Amniotic stem cell (primary cell): ENCODE measurements at places on chromosomes 7 and 10.
A peak's percentile ranks its signal among the peaks of the same experiment; 100 is the strongest.

DNA sequence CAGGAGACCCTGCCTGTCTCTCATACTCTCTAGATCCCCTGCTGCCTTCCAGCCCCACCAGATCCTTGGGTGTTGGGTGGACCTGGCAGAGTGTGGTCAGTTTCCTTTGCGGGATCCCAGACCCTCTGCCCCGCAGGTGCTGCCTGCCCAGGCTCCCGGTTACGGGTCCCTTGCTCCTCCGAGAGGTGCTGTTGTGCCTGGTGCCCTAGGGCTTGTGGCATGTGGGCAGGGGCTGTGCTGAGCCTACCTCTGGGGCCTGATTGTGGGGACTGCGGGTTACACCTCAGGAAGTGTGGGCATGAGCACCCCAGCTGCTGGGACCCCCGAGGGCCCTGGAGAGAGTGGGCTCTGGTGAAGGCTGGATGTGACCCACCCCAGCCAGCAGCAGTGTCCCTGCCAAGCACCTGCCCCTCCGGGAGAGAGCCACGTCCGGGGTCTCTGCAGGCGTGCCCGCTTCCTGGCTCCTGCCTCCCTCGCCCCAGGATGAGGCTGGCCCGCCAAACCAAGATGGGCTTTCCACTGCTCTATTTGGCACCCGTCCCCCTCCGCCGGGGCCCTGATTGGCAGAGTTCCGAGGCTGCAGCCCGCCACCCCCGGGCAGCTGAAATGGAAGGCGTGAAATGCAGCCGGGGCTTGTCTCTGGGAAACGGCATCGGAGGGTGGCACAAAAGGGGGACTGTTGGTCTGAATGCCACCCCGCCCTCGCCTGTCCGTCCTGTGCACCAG lies 17.0 kb downstream of the CLIP2 start:
- DNase-seq, result no peak

- peak; percentile 58 for DNase-seq
Measured at GRCh38 chr7:137923380-137923779, 76.6 kb upstream of the DGKI start.

DNA sequence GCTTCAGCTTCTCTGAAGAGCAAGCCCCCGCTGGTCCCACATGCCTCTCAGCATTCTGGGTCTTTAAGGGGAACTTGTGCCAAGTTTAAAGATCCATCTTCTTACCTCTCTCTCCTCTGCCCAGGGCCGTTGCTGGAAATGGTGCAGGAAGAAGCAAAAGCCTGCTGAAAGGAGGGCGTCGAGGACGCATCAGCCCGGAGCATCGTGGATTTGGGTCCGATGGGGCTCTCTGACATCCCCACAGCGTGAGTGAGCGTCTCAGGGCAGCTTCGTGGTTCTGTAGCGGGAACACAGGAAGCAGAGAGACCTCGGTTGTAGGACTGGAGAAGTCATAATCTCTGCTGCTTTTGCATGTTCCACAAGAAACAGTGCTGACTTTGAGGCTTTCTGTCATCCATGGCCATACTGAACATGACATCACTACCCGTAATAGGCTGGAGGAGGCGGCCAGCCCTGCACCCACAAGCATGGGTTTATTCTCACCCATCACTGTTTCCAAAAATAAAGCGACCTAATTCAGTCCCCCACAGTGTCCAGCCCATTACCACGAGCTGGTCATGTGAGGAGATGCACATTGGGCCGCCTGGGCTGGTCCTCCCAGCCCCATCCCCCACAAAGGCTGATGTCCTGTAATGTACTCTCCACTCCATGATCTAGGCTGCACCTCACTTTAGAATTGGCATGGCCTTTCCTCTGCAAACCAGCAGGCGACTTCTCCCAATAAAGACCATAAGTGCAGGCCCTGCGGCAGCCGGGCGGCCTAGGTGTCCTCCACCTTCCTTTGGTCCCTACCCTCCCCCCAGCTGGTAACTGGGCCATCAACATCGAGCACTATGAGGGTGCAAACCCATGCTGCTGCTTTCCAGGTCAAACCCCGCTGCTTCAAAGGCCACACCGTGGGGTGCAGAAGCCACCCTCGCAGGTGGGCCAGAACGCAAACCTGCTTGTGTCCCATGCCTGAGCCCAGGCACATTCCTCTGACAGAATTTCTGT lies 276.9 kb downstream of the TNS3 start:
- DNase-seq, result no peak

DNA sequence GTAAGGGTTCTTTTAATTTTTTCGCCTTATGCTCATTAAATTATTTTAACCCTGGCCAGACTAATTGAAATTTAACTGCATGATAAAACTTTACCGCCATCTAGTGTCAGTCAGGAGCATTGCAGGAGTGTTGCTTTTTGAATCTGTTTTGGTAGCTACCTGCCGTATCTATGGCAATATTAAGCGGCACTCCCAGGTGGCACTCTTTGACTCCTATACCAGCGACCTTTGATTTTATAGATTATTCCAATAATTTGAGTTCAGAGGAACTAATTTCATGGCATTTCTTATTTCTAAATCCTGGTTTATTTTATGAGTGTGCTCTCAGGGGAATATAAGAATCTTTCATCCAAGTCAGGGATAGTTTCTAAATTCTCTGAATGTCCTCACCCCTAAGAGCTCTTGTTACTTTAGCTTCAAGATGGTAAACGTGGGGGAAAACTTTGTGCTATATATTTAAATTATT lies 198.9 kb downstream of the REEP3 start:
- DNase-seq, result no peak

- no peak for DNase-seq
Measured at GRCh38 chr7:107428642-107429041, 41.2 kb upstream of the GPR22 start.

DNA sequence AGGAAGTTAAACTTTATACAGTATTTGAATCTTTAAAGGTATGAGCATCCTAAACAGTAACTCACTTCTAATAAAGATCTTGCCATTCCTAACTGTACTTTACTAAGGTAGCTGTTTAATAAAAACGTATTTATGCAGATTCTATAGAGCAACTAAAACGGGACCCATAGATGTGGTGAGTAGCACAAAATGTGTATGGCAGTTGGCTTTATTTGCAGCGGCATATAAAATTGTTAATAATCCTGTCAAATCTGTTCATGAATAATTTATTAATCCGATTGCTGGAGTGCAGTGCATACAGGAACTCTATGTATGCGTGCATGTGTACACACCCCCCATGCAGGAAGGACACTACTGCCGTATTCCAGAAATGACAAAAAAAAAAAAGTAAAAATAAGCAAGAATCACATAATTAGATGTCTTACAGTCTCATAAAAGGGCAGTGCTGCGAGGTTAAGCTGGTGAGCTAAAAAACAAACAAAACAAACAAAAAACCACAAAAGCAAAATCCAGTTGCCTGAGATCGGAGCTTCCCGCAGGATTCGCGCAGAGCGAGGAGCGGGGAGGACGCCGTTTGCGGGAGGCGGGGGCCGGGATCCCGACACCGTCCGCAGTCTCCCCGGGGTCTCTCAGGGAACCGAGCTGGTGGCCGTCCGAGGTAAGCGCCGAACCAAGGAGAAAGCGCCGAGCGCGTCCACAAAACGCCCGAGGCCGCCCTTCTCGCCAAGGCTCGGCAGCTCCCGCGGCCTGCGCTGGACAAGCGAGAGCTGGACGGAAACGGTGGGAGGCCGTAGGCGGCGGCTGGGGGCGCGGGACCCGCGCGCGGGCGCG lies 518 bp upstream of the COMMD3 start:
- peak; percentile 49 for DNase-seq

- DNase-seq, result no peak
Measured at GRCh38 chr7:2101630-2102374, 130.9 kb downstream of the MAD1L1 start.

DNA sequence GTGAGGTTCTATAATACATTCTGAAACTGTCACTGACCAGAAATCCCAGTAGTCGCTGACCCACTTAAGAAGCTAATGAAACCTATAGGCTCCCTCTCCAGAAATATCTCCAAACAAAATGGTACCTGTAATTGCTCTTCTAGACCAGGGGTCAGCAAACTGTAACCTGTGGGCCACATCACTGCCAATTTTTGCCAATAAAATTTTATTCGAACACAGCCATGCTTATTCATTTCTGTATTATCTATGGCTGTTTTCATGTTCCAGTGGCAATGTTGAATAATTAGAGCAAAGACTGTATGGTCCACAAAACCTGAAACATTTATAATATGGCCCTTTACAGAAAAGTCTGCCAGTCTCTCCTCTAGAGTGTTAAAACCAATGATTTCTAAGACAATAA lies 37.2 kb upstream of the SVIL start:
- no peak for DNase-seq

GRCh38 chr10:92972066-92972870 lies 88.3 kb upstream of the CYP26C1 start:
- peak; percentile 37 for DNase-seq

GRCh38 chr10:62708569-62708968 lies 96.0 kb upstream of the ADO start:
- no peak for DNase-seq

- DNase-seq, result no peak
Measured at GRCh38 chr7:105452085-105452484, 63.4 kb upstream of the SRPK2 start.

DNA sequence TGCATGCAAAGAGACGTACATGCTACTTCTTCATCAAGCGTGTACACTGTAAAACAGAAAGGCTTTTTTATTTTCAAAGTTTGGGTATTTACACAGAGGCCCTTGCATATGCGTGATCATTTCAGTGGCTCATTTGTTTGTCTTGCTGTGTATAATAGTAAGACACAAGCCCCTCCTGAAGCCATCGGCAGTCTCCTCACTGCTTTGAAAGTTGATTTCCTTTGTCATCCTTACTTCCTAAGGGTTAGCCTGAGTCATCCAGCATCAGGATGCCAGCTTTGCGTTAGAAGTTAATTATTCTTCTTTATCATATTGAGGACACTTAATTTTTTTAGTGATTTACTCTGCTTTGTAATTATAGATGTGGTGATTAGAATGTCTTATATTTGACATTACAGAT lies 72.5 kb upstream of the CTBP2 start:
- no peak for DNase-seq

GRCh38 chr10:19595212-19595845 lies 220.9 kb upstream of the PLXDC2 start:
- DNase-seq, result no peak

DNA sequence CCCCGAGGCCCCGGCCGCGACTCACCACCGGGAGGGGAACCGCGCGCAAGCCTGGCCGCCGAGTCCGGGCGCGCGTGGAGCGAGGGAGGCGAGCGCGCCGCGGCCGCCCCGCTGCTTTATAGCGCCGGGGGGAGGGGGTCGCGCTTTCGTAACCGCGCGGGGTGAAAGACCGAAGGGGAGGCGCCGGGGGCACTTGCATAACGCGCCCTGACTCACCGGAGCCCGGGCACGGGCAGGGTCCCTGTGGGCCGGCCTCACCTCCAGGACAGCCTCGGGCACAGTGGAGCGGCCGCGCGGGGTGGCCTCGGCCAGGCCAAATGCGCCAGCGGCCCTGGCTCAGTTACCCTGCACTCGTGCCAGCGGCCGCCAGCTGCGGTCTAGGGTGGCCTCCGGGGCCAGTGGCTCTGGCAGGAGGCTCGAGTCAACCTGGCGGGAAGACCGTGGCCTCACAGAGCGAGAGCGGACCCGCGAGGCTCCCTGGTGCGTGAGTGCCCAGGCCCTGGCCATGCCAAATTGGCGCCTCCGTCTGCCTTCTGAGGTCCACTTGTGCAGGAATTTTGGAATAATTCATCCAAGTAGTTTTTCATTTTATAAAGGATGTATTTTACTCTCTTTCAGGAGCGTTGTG lies at the start of gene RBP4:
Gene RBP4 (minus strand): TSS at position 90 of the 628 bp plus-strand sequence. CDS start 207 bp downstream, outside the sequence.
- no peak for DNase-seq

- no peak for DNase-seq
Measured at GRCh38 chr10:12957081-12957480, 44.4 kb downstream of the CCDC3 start.

DNA sequence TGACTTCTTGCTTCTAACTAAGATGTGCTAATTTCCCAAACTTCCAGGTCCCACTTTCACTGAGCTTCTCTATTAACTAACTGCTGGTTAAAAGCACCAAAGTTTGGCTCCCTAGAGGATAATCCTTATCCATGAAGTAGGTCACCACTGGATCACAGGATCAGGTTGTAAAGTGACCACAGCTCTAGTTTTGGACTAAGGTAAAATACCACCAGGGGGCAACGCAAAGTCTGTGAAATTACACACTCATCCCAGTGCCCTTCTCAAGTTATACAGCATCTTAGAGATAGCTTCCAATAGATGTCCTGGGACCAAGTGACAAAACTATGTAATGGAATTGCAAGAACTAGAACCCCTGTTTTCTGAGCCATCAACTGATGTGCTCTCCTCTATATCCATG lies 116.4 kb upstream of the ASAH2 start:
- peak; percentile 51 for DNase-seq

DNA sequence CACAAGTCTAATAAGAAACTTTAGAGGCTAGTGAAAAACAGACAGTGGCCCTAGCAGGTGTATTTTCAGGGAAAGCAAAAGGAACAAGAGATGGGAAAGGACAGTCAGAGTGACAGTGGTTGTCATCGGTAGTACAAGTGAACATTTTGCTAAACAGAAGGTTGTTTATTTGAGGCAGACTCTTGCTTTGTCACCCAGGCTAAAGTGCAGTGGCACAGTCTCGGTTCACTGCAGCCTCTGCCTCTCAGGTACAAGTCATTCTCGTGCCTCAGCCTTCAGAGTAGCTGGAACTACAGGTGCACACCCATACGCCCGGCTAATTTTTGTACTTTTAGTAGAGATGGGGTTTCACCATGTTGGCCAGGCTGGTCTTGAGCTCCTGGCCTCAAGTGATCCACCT lies 195.8 kb downstream of the RELN start:
- DNase-seq, result no peak

- no peak for DNase-seq
Measured at GRCh38 chr10:51300617-51301304, 226.5 kb downstream of the PRKG1 start.

GRCh38 chr7:150945853-150946420 lies 32.2 kb downstream of the KCNH2 start:
- DNase-seq, result no peak

DNA sequence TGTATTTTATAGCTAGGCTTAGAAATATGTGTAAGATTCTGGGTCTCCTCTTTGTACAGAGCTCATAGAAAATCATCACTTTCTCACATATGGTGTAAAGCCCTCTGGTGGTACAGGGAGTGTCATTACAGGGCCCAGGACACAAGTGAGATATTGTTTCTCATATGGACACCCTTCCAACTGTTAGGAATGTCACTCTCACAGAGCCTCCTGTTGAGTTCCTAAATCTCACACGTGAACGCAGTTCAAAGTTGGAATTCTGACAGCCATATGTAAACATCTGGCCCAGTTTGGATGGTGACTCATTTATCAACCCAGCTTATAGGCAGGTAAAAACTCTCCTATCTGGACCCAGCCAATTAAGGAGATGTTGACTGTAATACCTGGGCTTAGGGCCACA lies 35.4 kb upstream of the ZNF107 start:
- DNase-seq, result no peak

- DNase-seq, result no peak
Measured at GRCh38 chr10:118251791-118252190, 90.3 kb downstream of the FAM204A start.
